ENCODE measurements at places on chromosomes 7 and 10. TPM values are rescaled to one million over a fixed set of nuclear protein-coding genes. Genes with fewer than 3 reads are reported as not detected.

DDC gene
- 75.9 TPM for total RNA-seq

DNA sequence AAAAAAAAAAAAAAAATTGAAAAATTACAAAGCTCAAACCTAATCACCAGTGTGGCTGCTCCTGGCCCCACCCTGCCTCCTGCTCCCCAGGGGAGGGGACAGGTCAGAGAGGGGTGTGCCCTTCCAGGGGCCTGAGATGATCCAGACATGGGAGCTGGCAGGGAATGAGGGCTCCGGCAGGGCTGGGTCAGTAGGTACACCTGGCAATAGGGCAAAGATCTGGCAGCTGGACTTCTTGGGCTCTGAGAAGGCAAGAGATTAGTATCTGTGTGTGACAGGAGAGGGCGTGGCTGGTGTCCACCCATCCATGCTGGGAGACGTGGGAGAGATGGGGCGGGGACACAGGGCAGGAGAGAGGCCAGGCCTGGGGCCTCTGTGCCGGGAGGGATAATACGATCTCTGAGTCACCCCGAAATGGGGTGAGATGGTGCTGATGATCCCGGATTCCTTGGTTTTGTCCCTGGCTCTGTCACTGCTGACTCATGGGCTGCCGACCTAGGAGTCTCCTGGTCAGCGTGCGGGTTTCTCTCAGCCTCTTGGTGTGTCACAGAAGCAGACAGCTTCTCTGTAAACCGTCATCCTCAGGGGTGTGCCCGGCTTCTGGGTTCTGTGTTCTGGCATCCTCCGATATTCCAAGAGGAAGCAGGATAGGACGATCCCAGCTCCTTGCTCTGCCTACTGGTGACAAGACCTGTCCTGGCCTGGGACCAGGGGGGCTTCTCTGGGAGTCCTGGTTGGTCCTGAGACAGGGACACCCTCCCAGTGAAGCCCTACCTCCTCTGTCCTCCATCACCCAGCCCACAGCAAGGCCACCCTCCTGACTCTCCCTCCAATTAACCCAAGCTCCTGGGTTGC is 8.2 kb upstream of the CLDN4 start:
- no peaks in the 10 kb centered on the region for H3K36me3 ChIP-seq
- DNase-seq = peak; percentile 81
- no peaks in the 10 kb centered on the region for H3K27me3 ChIP-seq
- H3K4me1 ChIP-seq = peaks cover 32% of the 10 kb centered on the region

DNA sequence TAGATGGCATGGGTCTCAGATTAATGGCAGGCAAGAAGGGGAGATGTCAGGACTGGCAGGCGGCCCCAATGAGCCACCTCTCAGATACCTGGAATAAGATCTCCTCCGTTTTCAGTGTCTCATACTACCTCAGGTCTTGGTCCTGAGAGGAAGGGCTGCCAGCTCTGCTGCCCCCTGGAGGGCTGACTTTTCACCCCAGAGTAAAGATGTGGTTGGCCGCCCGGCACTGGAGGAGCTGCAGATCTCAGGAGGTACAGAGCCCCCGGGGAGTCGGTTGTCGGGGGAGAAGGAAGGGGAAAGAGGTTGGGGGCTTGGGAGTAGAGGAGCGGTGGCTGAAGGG is 642 bp upstream of the COL13A1 start:
- H3K4me3 ChIP-seq = peak overlapping the region; percentile 30
- DNase-seq = peak; percentile 77
- peaks cover 18% of the 10 kb centered on the region for H3K4me1 ChIP-seq
- H3K36me3 ChIP-seq = no peaks in the 10 kb centered on the region

GRCh38 chr10:43983856-43984271 is 335.2 kb upstream of the ZNF32 start:
- H3K4me3 ChIP-seq = no peak overlapping the region
- no peaks in the 10 kb centered on the region for H3K27me3 ChIP-seq
- H3K4me1 ChIP-seq = no peaks in the 10 kb centered on the region
- DNase-seq = no peak
- no peaks in the 10 kb centered on the region for H3K36me3 ChIP-seq

GRCh38 chr7:64889686-64890162 is 13.3 kb upstream of the ZNF273 start:
- peaks cover 6% of the 10 kb centered on the region for H3K4me1 ChIP-seq
- no peaks in the 10 kb centered on the region for H3K27me3 ChIP-seq
- H3K36me3 ChIP-seq = no peaks in the 10 kb centered on the region
- no peak for DNase-seq
- H3K4me3 ChIP-seq = peak overlapping the region; percentile 63
- H3K27ac ChIP-seq = no peak overlapping the region

- H3K27ac ChIP-seq = no peak overlapping the region
- H3K4me1 ChIP-seq = no peaks in the 10 kb centered on the region
- no peaks in the 10 kb centered on the region for H3K36me3 ChIP-seq
- H3K27me3 ChIP-seq = peaks cover 2% of the 10 kb centered on the region
Measured at GRCh38 chr10:1608851-1609647, 128.3 kb downstream of the ADARB2 start.

- no peaks in the 10 kb centered on the region for H3K27me3 ChIP-seq
- H3K36me3 ChIP-seq = no peaks in the 10 kb centered on the region
- DNase-seq = no peak
- H3K4me1 ChIP-seq = no peaks in the 10 kb centered on the region
- H3K4me3 ChIP-seq = no peak overlapping the region
- H3K27ac ChIP-seq = no peak overlapping the region
Measured at GRCh38 chr7:46488607-46489006, 567.5 kb upstream of the IGFBP3 start.

DNA sequence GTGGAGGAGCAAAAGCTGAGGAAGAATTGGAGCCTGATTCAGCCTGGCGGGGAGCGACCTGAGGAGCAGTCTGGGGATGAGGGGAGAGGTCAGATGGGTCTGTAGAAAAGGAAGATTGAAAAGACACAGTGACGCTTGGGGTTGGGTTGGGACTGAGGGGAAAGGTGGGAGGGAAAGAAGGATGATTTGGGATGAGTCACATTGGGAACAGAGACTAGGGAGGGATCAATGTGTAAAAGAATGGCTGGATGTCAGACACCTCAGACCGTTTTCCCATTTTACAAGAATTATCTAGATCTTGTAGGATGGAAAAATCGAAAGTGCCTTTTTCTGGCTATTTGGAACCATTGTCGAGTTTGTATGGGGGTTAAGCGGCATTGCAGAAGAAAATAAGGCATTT is 1076.5 kb downstream of the DNAJB9 start:
- H3K4me3 ChIP-seq = no peak overlapping the region
- no peaks in the 10 kb centered on the region for H3K36me3 ChIP-seq
- no peaks in the 10 kb centered on the region for H3K27me3 ChIP-seq
- H3K27ac ChIP-seq = peak overlapping the region; percentile 4
- H3K4me1 ChIP-seq = 0 out of 2 replicates have a peak, but pooled peaks cover 3% of the 10 kb centered on the region

YKT6 gene
- total RNA-seq = 117 TPM

DNA sequence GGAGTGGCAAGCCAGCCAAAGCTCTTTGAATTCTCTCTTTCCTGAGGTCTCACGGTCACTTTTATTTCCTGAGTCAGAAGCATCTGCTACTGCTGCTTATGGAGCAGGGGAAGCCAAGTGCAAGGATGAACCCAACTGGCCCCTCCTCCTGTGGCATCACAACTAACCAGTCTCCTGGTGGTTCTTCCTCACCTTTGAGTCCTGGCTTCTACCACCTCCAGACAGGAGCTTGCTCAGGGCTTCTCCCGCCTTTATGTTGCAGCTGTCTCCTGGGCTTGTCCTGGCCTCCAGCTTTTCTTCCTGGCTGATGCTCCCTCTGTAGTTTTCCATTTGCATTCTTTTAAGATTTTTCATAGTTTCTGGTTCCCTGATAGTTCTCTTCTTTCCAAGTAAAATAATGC is 349.7 kb upstream of the NRP1 start:
- H3K27ac ChIP-seq = no peak overlapping the region
- no peaks in the 10 kb centered on the region for H3K27me3 ChIP-seq
- H3K36me3 ChIP-seq = no peaks in the 10 kb centered on the region
- no peaks in the 10 kb centered on the region for H3K4me1 ChIP-seq
- DNase-seq = no peak

GRCh38 chr7:158842486-158842885 is 13.2 kb upstream of the ESYT2 start:
- H3K4me3 ChIP-seq = no peak overlapping the region
- no peaks in the 10 kb centered on the region for H3K36me3 ChIP-seq
- no peaks in the 10 kb centered on the region for H3K27me3 ChIP-seq

DNA sequence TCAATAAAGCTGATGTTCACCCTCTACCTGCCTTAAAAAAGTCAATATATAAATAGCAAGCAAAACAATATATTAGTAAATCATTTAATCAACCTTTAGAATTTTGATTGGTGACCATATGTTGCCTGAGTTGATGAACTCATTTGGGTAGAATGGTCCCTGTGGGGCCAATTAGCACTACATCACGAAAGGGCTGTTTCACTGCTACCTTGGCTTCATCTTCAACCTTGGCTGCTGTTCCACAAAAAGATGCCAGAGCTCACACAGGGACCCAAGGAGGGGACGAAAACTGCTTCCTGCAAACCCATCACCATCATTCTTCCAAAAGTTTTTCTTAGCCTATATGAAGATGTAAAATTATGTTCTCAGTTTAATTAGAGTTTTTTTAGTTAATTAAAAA is 35.4 kb upstream of the HBP1 start:
- no peak overlapping the region for H3K27ac ChIP-seq
- no peaks in the 10 kb centered on the region for H3K4me1 ChIP-seq
- H3K27me3 ChIP-seq = no peaks in the 10 kb centered on the region
- no peak for DNase-seq
- no peaks in the 10 kb centered on the region for H3K36me3 ChIP-seq
- H3K4me3 ChIP-seq = no peak overlapping the region

DNA sequence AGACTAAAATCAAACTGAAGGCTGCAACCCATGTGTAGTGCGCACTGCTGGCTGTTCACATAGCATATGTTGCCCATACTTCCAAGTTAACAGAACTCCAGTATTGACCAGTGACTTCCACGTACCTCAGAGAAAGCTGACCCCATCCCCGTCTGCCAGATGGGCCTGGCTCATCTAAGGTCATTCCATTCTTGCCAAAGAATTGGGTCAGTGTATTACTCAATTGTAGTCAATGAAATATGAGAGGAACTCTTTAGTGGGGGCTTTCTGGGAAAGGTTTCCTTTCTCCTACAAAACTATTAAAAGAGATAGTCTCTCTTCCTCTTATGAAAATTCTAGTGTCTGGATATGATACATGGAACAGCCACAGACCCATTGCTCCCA is 238.6 kb downstream of the COBL start:
- H3K27me3 ChIP-seq = no peaks in the 10 kb centered on the region
- no peak overlapping the region for H3K27ac ChIP-seq
- no peak for DNase-seq

DNA sequence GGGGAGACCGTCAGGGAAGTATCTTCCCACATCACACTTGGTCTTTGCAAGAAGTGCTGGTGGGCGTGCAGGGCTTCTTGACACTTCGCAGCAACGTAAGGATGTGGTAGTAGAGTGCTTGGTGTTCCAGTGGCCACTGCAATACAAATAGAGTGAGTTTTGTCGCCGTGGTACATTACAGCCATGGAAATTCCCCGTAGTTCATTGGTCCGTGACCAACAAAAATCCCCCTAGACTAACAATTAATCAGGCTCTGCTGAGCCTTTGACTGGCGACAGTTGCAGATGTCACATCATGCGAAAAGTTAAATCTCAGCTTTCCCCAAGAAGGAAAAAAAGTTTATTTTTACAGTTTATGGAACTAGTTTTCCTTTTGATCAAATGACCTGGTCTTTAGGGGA is 134.7 kb downstream of the MGMT start:
- H3K36me3 ChIP-seq = no peaks in the 10 kb centered on the region
- H3K27ac ChIP-seq = no peak overlapping the region
- H3K27me3 ChIP-seq = no peaks in the 10 kb centered on the region
- no peaks in the 10 kb centered on the region for H3K4me1 ChIP-seq

DNA sequence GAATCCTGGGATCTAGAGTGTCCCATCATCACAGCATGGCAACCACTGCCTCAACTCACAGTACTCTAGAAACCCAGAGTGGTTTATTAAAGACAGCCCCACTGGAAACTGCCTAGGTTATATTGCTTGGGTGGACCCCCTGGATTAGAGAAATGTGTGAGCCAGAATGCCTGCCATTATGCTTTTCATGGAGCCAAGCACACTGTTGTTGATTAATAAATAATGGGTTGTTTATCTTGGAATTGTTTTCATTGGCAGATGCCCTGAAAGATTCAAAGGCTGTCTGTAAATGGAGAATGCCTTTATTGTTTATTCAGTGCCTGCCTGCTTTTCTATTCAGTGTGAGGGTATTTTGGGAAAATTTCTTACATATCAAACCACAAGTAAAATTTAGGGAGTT is 52.1 kb downstream of the GNAI1 start:
- no peaks in the 10 kb centered on the region for H3K27me3 ChIP-seq
- no peak overlapping the region for H3K27ac ChIP-seq
- no peaks in the 10 kb centered on the region for H3K36me3 ChIP-seq
- no peak overlapping the region for H3K4me3 ChIP-seq
- no peak for DNase-seq

DNA sequence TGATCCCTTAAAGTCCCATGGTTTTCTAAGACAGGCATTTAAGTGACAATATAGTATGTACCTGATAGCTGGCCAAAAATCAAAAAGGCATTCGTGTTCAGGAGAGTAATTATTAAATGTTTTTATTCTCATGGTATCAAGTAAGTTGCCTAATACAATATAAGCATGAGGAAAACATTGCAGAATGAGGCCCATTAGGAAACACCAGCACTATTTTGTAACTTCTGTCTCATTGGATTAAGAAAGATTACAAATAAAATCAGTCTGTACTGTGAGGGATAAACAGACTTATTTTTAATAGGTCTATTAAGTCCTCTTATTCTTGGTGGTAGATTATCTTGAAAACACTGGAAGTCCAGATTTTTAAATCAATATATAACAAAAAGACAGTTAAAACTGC is 110.1 kb downstream of the SNX13 start:
- no peak overlapping the region for H3K4me3 ChIP-seq
- no peak for DNase-seq
- H3K27ac ChIP-seq = no peak overlapping the region
- no peaks in the 10 kb centered on the region for H3K27me3 ChIP-seq
- no peaks in the 10 kb centered on the region for H3K36me3 ChIP-seq

DNA sequence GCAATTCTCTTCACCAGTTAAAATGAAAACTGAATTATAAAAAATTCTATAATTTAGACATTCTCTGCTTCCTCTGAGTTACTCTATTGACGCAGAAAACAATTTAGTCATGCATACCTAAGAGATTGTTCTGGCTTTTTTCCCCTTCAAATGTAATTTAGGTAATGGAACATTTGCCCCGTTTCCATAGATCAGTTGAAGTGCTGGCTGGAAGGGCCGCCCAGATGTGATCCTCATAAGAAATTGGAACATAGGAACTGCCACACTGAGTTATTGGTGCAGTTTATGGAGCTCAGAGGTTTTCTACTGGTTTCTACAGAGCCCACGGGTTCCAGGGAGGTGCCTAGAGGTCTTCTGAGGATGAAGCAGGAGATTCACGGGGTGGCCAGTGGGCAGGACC is 581.7 kb downstream of the SDK1 start:
- H3K4me3 ChIP-seq = no peak overlapping the region
- H3K27me3 ChIP-seq = no peaks in the 10 kb centered on the region
- H3K4me1 ChIP-seq = no peaks in the 10 kb centered on the region
- no peak for DNase-seq
- no peaks in the 10 kb centered on the region for H3K36me3 ChIP-seq
